Kidney tubule cell (primary cell): ENCODE measurements at places on chromosomes 7 and 10.

- peak; percentile 3 for DNase-seq
Observed at GRCh38 chr7:31796375-31796774, 109.4 kb downstream of the PPP1R17 start.

DNA sequence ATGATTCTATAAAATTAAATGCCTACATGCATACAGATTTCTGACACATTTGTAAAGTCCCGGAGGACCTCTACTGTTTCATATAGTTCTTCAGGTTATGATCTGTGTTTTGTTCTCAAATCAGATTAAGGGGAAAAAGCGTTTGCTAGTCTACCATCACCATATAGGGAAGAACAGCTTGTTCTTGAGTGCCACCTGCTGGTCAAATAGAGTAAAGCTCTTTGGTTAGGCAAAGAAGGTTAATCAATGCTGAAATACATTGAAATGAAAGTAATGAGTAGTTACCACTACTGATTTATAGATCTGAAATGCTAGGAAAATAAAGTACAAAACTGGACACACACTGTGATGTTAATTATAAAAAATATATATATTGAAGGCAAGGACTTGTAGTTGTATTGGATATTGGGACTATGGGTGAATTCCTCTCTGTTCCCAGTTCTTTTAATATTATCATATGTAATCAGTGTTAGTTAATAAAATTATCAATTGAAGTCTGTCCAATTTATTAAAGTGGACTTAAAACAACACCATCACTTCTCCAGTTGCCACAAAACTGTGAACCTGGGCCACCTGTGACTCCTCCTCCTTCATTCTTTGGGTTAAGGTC, 72.6 kb upstream of the PDLIM1 start:
- peak; percentile 72 for DNase-seq

DNA sequence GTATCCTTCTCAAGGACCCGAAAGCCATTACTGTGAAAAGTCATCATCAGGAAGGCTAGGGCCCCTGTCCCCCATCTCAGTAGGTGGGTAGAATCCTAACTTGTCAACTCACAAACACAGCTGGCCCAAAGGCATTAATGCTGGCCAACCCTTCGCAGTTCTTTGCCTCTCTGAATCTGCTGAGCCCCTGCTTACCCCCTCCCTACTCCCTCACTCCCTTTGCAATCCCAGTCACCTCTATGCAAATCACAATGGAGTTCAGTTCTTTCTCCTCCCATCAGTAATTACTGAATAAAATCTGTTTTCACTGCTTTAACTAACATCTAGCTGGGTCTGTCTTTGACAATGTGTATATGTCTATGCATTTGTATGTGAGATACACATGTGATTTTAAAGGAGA, 38.1 kb upstream of the AOAH start:
- DNase-seq: no peak

- DNase-seq: peak; percentile 8
Observed at GRCh38 chr7:134014935-134015334, 112.2 kb upstream of the LRGUK start.

GRCh38 chr10:102153093-102153620, 968 bp downstream of the NOLC1 start:
- DNase-seq: peak; percentile 17

- peak; percentile 20 for DNase-seq
Observed at GRCh38 chr7:54864663-54865062, 105.7 kb upstream of the SEC61G start.

GRCh38 chr7:141362580-141363435, 188.4 kb upstream of the AGK start:
- peak; percentile 95 for DNase-seq

DNA sequence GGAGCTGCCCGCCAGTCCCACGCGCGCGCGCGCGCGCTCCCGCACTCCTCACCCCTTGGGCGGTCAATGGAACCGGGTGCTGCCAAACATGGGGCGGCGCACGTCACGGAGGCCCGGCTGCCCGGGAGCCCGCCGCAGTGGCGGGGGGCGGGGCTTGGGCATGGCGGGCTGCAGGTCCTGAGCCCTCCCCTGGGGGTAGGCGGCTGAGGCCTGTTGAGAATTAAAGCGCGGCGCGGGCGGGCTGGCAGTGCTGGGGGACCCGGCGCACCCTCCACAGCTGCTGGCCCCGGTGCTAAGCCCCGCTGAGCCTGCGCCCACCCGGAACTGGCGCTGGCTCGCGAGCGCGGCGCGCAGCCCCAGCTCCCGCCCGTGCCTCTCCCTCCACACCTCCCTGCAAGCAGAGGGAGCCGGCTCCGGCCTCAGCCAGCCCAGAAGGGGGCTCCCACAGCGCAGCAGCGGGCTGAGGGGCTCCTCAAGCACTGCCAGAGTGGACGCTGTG, 634.2 kb downstream of the ANKRD7 start:
- no peak for DNase-seq

DNA sequence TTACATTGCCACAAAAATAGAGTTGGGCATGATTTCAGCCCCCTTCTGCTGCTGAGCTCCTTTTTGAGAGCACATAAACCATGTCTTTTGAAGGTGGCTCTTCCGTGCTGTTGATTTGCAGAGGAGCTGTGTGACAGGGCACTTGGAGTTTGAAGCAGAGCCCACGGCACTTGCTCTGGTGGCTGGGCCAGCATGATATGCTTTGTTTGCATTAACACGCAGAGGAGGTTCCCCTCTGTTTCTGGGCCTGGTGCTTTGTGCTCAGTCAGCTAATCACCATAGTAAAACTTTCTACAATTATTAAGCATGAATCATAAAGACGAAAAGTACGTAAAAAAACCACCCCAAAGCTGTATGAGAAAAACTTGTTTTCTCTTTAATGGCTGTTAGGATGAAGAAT, 40.1 kb downstream of the RBM33 start:
- no peak for DNase-seq

GRCh38 chr10:61608255-61609033, 54.3 kb upstream of the CABCOCO1 start:
- no peak for DNase-seq

DNA sequence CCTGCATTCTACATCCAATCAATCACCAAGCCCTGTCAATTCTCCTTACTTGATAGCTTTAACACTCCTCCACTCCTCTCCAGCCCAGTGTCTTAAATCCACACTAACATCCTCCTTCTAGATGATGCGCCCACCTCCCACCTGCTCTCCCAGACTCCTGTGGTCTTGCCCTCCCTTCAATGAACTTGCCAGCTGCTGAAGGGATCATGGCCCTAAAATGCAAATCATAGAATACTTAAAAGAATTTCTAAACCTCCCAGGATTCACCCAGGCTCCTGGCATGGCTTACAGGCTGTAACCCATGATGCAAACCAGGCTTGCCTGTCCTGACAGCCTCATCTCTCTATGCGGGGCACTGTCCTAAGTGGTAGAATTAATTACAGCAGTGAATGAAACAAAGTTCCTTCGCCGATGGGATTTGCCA, 43.6 kb downstream of the SYPL1 start:
- no peak for DNase-seq

DNA sequence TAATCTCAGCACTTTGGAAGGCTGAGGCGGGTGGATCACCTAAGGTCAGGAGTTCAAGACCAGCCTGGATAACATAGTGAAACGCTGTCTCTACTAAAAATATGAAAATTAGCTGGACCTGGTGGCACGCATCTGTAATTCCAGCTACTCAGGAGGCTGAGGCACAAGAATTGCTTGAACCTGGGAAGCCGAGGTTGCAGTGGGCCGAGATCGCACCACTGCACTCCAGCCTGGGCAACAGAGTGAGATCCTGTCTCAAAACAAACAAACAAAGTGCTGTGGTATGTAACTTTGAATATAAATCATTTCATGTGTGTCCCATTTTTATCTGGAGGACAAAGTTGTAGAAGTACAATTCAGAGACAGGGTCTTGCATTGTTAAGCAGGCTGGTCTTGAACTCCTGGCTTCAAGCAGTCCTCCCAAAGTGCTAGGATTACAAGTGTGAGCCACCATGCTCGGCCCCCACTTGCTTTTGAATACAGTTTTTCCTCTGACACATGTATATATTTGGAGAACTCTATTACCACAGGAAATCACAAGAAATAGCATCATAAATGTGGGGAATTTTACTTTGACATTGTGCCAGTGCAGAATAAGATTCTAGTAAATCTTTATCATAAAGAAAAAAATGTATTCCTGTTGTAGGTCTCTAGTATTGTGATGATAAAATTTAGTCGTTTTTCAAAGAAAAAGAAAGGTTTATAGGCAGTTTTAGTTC, 32.6 kb downstream of the PTPN12 start:
- no peak for DNase-seq

GRCh38 chr10:7011994-7012393, 398.8 kb downstream of the SFMBT2 start:
- no peak for DNase-seq

DNA sequence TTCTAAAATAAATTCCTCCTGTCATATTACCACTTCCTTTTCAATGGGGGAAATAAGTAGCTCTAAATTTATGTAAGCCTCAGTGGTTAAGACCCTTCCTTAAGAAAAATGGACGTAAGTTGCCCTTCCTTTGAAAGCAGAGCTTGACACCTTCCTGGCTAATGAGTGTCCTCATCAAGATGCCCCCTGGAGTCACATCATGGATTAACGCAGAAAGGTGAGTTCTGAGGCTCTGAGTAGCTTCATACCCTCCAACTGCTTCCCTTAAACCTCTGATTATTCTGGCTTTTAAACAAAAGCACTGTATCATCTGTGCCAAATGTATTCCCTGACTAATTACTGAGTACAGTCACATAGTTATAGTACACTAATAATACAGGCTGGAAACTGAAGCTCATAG, 14.7 kb downstream of the KCTD7 start:
- DNase-seq: no peak

GRCh38 chr7:91343420-91343960, 79.3 kb downstream of the FZD1 start:
- no peak for DNase-seq

DNA sequence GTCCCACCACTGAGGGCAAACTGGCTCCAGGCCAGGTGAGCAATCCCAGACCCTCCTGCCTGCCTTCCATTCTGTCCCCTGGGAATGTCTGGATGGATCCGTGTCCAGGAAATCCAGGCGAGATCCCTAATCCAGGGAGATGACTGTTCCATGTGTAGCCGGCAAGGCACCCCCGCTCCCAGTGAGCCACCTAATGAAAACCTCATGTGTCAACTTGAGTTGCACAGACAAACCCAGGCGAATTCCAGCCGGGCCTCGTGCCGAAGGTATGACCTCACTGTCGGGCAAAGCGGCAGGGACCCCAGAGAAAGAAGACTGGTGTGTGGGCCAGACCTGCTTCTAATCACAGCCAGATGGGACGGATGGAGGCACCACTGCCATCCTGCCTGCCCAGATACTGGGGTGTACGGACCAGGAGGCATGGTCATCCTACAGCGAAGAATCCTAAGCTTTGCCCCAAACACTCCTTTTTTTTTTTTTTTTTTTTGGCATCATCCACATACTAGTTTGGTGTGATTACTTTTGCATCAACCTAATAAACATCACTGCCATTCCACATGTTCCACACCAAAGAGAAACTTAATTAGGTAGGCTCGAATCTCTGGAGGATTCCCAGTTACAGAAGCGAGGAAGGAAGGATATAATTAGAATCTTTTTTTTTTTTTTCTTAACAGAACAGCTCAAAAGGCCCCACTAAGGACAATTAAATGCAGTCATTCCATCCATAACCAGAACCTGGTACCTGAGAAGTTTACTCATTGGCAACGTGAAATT, 313.1 kb downstream of the CALN1 start:
- DNase-seq: no peak

DNA sequence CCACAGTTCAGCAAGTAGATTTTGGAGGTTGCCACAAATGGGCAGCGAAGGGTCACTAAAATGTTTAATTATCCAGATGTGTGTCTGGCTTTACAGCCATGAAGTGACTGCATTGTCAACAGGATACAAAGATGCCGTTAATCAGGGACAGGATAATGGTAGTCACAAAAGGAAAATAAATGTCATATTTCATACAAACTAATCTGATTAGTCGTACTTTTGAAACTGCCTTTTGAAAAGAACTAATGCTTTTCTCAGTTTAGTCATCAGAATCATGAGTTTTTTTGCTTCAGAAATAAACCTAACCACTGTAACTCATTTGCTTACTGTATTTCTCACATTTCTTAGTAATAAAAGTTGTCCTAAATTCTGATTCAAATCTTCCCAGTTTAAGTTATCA, 22.2 kb upstream of the WNT16 start:
- no peak for DNase-seq

DNA sequence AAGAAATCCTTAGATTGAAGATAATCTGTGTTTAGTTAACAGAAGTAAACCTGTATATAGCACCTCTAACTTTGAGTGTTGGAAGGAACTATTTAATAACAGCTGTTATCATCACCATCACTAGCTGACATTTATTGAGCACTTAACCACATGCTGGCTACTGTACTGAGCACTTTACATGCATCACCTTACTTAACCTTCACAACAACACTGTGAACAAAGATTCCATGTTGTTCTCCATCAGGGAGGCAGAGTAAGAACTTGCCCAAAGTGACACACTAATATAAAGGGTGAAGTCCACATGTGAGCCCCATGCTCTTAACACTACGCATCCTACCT, 182.2 kb downstream of the ST7 start:
- no peak for DNase-seq

- no peak for DNase-seq
Observed at GRCh38 chr10:58305821-58306220, 29.0 kb upstream of the UBE2D1 start.

- DNase-seq: no peak
Observed at GRCh38 chr7:18829858-18830285, 287.6 kb downstream of the TWIST1 start.

GRCh38 chr10:119754936-119755335, 29.1 kb downstream of the INPP5F start:
- DNase-seq: no peak

DNA sequence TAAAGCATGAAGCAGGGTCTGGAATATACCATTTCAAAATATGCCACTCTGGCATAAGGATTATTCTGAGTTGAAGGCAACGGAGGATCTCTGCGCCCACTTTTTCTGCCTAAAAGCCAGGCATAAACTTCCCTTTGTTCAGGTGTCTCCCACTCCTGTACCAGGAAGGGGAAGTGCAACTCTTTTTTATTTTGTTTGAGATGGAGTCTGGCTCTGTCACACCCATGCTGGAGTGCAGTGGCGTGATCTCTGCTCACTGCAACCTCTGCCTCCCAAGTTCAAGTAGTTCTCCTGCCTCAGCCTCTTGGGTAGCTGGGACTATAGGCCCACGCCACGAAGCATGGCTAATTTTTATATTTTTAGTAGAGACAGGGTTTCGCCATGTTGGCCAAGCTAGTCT, 18.2 kb downstream of the SVIL start:
- DNase-seq: no peak

DNA sequence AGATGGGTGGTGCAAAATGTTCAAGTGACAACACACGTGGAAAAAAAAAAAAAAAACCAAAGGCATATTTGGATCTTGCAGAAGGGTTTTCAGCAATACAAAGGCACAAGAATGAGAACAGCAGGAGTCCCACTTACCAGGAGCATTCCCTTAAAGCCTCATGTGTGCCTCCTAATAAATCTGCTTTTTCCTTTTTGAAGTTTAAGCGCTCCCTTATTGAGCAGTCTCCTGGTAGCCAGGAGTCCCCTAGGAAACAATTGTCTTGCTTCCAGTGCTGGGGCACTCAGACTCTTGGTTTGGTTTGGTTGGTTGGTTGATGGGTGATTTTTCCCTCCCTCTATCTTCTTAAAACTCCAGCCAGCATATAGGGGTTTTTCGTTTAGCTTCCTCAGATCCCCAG, 321.8 kb upstream of the NFE2L3 start:
- DNase-seq: no peak

- DNase-seq: peak; percentile 73
Observed at GRCh38 chr10:17006631-17007417, 122.8 kb downstream of the CUBN start.

- no peak for DNase-seq
Observed at GRCh38 chr7:142434666-142435167, 176.9 kb upstream of the PRSS58 start.
